HCT116 (cell line): ENCODE measurements at places on chromosomes 4 and X. TPM values are rescaled to one million over a fixed set of nuclear protein-coding genes. Genes with fewer than 3 reads are reported as not detected.

- peak; percentile 62 for DNase-seq
Observed at GRCh38 chr4:5812506-5813229, 80.2 kb downstream of the CRMP1 start.

The RASSF6 gene
- total RNA-seq: 1.1 TPM

DNA sequence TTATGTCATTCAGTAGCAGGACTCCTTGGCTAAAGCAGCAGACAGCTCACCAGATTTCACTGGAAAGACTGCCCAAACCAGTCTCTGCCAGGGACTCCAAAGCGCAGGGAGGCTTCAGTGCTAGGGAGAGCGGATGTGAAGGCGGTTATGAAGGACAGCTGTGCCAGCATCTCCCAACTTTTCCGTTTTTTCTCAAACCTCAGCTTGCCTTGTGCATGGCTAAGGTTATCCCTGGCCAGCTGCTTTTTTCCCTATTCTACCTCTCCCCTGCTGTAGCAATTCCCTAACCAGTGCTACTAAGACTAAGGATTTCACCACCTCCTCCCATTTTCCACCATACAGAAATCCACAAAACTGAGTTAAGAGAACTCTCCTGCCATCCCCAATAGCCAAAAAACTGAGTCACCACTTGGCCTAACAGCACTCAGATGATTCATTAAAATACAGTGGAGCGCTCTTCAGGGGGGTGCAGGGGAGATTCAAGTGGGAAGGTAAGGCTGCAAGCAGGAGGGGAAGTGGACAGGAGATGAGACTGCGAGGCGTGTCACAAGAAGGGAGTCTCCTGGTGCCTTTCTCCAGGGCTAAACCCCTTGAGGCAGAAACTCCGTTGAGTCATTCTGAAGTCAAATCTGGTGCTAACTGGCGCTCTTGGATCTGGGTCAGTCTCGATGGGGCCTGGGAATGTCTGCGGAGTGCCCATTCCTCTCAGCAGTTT lies 90.7 kb downstream of the PALLD start:
- peak; percentile 89 for DNase-seq

The MTMR1 gene
- total RNA-seq: 20.0 TPM

- no peak for DNase-seq
Observed at GRCh38 chr4:52483186-52483890, 175.8 kb downstream of the USP46 start.

DNA sequence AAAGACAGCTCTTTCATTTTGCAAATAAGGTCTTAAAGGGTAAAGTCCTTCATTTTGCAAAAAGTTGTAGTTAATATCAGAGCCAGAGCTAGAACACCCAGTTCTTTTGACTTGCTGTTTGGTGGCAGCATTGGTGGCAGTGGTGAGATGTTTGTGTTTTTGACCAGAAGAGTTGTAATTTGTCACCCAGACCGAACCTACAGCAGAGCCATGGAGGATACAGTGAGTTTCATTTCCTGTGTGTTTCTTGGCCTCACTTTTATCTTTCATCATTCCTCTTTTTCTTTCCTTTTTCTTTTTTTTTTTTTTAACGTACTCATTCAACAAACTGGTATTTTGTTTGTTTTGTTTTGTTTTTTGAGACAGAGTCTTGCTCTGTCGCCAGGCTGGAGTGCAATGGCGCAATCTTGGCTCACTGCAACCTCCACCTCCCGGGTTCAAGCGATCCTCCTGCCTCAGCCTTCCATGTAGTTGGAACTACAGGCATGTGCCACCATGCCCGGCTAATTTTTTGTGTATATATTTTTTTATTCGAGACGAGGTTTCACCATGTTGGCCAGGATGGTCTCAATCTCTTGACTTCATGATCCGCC lies 116.4 kb downstream of the AFF1 start:
- no peak for DNase-seq

DNA sequence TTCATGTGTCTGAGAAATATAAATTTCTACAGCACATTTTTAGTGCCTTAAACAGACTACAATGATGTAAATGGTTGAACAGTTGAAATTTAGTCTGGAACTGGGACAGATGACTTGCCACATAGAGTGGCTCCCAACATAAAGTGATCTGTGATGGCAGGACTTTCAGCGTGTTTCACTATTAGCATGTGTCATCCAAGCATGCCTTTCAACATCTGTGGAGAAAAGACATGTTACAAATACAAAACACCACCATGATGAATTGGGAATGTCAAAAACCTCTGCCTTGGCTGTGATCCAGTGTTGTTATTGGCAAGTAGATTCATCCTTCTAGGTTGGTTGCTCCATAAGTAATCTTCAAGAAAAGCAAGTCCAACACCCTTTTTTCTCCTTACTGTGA lies 348.7 kb downstream of the MAPK10 start:
- no peak for DNase-seq

DNA sequence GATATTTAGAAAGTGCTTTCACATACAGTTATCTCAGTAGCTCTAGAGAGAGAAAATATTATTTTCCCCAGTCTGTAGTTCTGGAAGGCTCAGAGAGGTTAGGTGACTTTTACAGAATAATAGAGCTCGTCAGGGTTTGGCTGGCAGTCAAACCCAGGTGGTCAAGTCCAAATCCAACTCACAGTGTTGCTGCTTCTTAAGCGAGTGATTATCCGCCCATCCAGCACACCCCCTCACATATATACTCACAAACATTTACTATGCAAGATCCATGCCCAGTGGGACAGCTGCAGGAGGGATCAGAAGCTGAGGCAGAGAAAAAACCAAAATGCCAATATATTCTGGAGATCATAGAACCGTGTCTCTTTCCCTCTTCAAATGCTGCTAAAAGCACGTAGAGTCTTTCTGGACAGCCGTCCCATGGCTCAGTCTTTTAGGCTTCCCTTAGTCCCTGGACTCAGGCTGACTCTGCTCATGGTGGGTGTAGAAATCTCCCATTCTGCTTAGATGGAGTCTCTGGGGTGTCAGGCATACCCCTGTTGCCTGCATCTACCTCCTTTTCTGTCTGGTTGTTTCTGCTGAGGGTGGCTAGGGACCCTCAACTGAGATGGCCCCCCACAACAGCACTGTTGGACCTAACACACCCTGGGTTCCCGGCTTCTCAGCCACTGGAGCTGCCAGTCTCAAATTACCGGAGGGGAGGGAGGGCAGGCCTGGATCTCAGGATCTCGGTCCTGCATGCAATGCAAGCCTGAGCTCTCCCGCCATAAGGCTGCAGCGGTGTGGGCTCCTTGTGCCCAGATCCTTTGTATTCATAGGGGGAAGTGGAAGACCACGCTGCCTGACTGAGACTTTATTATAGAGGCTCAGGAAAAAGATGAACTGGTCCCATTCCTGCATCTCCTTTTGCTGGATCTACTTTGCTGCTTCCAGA lies at the start of gene CHRNA9:
Gene CHRNA9, plus strand, starts transcription at position 743 of the 934 bp plus-strand sequence. Its CDS starts 135 bp downstream, at position 878.
- DNase-seq: no peak

The APELA gene
- total RNA-seq: not detected

- no peak for DNase-seq
Observed at GRCh38 chr4:3321295-3321889, 28.6 kb downstream of the RGS12 start.

GRCh38 chr4:6546681-6547447 lies 28.1 kb upstream of the MAN2B2 start:
- peak; percentile 57 for DNase-seq

The LONRF3 gene
- total RNA-seq: 3.1 TPM

GRCh38 chr4:100641336-100641735 lies 123.5 kb upstream of the EMCN start:
- DNase-seq: no peak

GRCh38 chrX:19204636-19205035 lies 82.4 kb upstream of the ADGRG2 start:
- DNase-seq: no peak

The TSPAN7 gene
- 2.9 TPM for total RNA-seq

The UGT2A3 gene
- total RNA-seq: not detected

- no peak for DNase-seq
Observed at GRCh38 chrX:18613930-18614639, 57.8 kb downstream of the RS1 start.

DNA sequence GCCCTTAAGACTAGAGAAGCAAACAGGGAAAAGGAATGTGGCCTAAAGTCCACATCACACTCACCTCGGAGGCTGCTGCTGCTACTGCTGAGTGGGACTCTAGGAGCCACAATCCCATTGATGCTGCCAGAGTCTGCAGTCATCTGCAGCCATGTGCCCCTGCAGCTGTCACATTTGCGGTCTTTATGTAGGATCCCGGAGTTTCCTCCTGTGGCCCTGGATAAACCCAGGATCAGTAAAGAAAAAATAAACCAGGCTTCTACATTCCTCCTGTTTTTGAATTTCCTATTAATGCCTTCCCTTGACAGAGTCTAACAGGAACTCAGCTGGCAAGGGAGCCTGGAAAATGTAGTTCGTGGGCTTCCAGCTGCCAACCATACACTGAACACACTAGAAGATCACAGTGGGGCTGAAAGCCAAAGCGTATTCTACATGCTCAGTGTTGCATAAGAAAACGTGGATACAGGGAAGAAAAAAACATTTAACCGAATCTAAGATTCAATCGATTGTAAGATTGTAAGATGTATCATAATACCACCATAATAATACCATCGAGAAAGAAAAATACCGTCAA lies 10.3 kb upstream of the PHEX start:
- DNase-seq: no peak

DNA sequence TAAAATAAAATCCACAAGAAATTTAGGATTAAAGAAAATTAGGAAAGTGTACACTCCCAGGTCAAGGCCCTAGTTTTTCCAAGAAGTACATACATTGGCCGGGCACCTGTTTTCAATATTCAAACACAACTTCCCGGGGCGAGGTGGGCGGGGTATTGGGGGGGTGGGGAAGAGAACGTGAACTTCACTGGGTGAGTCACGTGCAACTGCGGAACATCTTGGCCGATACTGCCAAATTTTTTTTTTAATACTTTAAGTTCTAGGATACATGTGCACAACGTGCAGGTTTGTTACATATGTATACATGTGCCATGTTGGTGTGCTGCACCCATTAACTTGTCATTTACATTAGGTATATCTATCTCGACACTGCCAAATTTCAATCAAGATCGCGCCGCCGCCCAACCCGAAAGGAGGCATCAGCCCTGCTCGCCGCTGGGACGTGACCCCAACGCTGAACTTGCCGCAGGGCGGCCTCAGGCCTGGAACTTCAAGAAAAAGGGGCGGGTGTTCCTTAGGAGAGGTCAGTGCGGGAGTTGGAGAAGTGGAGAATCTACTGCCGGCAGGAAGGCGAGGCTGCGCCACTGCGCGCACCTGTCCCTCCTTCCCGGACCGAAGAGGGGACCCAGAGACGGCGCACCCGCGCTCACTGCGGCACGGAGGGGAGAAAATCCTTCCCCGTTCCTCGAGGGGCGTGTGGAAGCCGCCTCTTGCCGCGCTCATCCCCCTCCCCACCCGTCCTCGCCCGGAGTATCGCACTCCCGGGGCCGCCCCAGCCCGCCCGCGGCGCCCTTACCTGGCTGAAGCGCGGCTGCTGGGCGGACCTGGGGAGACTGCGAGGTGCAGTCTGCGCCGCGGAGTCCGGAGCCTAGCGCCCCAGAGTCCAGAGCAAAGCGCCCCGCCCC lies at the start of gene TEC:
Gene TEC, minus strand, starts transcription at position 883 of the 905 bp plus-strand sequence. CDS start 41,224 bp downstream, outside the sequence.
- DNase-seq: peak; percentile 48

DNA sequence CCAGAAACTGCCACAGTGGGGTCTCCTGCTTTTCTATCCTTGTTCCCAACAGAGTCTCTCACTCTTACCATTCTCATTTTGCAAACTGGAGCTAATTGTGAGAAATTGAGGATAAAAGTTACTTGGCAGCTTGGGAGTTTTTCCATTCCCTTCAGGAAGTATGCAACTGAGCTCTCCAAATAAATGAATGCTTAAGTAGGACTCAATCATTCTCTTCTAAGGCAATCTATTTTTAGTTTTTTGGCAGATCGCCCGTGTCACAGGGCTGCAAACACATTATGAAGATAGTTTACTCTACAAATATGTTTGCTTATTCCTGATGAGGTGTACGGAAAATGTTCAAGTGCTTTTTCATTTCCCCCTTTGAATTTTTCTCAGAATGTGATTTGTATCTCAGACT lies 5.3 kb downstream of the ASB11 start:
- no peak for DNase-seq

The MAOA gene
- total RNA-seq: 13.6 TPM

DNA sequence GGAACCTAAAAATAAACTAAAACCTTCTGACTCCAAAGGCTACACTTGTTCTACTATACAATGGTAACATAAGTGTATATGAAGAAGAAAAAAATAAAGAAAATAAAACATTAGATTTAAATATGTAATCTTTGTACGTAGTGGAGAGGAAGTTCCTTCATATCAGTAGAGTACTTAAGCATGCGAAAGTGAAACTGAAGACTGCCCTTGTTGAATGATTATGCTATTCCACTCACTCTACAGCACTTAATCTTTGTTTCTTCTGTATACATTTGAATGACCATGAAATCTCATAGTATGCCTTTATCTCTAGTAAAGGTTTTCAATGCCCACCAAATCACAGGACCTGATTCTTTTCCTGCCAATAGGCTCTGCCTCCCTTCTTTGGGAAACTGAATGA lies 78.9 kb downstream of the NDST3 start:
- no peak for DNase-seq

- no peak for DNase-seq
Observed at GRCh38 chrX:123181233-123181914, 2.7 kb upstream of the GRIA3 start.

- no peak for DNase-seq
Observed at GRCh38 chr4:37936889-37937498, 23.2 kb upstream of the PTTG2 start.

DNA sequence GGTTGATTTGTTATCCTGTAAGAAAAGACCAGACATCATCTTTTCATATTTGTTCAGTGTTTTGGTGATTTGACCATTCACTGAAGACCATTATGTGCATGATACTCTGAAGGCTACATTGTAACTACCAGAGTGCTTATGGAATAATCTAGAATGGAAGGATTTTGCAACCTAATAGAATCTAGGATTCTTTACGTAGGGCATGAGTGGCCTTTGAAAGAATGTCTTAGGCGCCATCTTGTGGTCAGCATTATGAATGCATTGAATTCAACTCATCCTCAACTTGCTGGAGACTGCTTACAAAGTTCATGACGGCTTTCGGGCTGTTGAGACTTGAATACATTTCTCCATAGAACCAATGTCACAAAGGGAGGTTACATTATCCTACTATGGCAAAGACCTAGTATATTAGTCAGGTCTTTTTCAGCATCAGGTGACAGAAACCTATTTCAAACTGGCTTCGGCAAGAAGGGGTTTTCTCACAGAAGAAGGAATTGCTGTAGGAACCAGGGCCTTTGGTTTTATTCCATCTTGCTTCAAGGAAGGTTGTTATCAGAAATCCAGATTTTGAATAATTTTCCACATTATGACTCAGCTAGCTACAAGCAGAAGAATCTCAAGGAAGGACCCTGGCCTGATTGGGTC lies 104.1 kb downstream of the GPAT3 start:
- DNase-seq: peak; percentile 71

- DNase-seq: no peak
Observed at GRCh38 chr4:102543030-102543928, 42.1 kb downstream of the NFKB1 start.

DNA sequence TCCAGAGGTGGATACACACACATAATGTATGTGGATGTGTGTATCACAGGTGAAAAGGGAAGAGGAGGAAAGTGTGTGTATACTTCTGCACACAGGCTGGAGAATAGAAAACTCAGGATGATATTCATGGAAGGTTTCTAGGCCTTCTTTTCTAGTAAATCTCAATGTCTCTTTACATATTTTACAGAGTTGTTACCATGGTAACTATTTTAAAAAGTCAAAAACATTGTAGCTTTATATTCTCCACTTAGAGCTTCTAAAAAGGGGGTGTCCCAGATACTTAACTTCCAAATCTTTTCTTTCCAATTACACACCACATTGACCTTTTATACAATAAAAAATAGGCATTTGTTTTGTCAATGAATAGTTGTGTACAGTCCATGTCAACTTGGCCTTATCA lies 604.8 kb upstream of the LCORL start:
- no peak for DNase-seq

The SLC2A9 gene
- total RNA-seq: 2.2 TPM

- no peak for DNase-seq
Observed at GRCh38 chr4:185358514-185358913, 37.2 kb downstream of the LRP2BP start.
